Activated CD4-positive, alpha-beta T cell treated with anti-CD3 and anti-CD28 coated beads, Interleukin-2, amount 10 ng/mL, durations not matched to agents 7 days and 5 days (primary cell): ENCODE measurements at places on chromosomes 4 and X. TPM values are rescaled to one million over a fixed set of nuclear protein-coding genes. Genes with fewer than 3 reads are reported as not detected.

DNA sequence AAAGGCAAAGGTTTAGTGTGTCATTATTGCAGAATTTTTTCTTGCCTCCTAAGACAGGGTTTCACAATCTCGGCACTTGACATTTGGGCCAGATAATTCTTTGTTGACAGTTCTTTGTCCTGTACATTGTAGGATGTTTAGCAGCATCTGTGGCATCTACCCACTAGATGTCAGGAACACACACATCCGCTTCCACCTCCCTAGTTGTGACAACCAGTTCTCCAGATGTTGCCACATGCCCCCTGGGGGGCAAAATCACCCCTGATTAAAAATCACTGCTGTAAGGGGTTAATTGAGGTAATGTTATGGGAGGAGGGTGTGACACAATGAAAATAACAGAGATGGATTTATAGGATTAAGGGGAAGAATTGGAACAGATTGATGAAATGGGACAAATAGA is 75.3 kb downstream of the HMGB2 start:
- no peak for DNase-seq
- no peak overlapping the region for H3K4me3 ChIP-seq
- peaks cover under 1% of the 10 kb centered on the region for H3K4me1 ChIP-seq
- no peaks in the 10 kb centered on the region for H3K36me3 ChIP-seq
- H3K27me3 ChIP-seq = no peaks in the 10 kb centered on the region

The FAM9B gene
- not detected for total RNA-seq

The BEX2 gene
- total RNA-seq = 5.3 TPM

GRCh38 chr4:83664741-83665140 is 128.8 kb downstream of the GPAT3 start:
- no peaks in the 10 kb centered on the region for H3K36me3 ChIP-seq
- H3K27me3 ChIP-seq = peaks cover 2% of the 10 kb centered on the region
- peaks cover 7% of the 10 kb centered on the region for H3K4me1 ChIP-seq
- no peak overlapping the region for H3K4me3 ChIP-seq
- no peak for DNase-seq

GRCh38 chrX:52352551-52352950 is 16.3 kb upstream of the XAGE2 start:
- H3K4me3 ChIP-seq = no peak overlapping the region
- no peaks in the 10 kb centered on the region for H3K36me3 ChIP-seq
- peaks cover 3% of the 10 kb centered on the region for H3K27me3 ChIP-seq
- DNase-seq = no peak
- H3K27ac ChIP-seq = no peak overlapping the region

The F8A1 gene
- 11.0 TPM for total RNA-seq

The WDR45 gene
- 48.6 TPM for total RNA-seq
